Left lung (tissue), 14 donors: ENCODE measurements at places on chromosomes 11 and 22.
A peak's percentile ranks its signal among the peaks of the same experiment; 100 is the strongest.

DNA sequence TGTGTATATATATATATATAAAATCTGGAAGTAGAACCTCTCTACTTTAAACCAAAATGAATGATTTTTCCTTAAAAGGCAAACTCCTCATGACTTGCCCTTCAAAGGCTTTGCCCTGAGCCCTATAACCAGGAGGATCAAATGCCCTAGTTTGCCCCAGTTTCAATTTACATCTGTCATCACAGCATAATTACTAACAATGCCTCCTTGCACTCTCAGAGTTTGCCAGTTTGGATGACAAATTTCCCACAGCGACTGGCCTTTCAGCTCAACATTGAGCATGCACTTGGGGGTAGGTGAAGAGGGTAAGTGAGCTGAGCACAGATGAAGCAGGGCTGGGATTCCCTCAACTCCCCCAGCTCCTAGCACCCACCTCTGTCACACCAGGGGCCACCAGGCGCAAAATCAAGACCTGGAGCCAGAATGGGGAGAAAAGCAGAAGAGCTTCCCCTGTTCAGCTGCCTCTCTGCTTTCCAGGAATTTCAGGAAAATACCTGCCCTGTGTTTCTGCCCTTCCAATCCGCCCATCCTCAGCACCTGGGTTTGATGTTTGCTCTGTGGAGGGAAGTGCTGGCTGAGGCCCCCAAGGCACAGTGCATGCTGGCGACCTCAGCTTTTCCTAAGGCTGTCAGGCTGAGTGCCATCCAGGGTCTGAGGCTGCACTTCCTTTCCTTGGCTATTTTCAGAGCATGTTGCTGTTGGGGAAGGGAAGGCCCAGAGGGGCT, 67.5 kb downstream of the ADAMTS15 start:
- no peaks in the 10 kb centered on the region for H3K27me3 ChIP-seq
- no peak for DNase-seq
- H3K27ac ChIP-seq, result no peak overlapping the region
- H3K4me3 ChIP-seq, result no peak overlapping the region

DNA sequence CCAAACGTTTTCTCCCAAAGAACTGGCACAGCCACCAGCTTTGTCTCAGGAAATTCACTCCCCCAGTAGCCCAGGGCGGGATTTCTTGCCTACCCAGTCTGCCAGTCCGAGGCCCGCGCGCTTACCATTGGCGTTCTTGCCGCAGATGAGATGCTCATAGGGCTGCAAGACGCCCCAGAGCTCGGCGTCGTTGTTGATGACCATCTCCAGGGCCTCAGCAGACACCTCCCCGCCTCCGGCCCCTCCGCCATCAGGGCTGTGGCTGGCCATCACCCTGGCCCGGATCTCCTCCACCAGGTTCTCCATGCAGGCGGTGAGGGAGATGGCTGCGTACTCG, 1.3 kb downstream of the ABTB2 start:
- no peaks in the 10 kb centered on the region for H3K36me3 ChIP-seq
- H3K27me3 ChIP-seq, result no peaks in the 10 kb centered on the region
- H3K4me1 ChIP-seq, result peaks cover 12% of the 10 kb centered on the region
- no peak for DNase-seq
- no peak overlapping the region for H3K27ac ChIP-seq

GRCh38 chr11:123286761-123287160, 91.7 kb upstream of the CLMP start:
- H3K27me3 ChIP-seq, result no peaks in the 10 kb centered on the region
- DNase-seq, result no peak
- H3K4me1 ChIP-seq, result no peaks in the 10 kb centered on the region
- H3K27ac ChIP-seq, result no peak overlapping the region
- H3K4me3 ChIP-seq, result no peak overlapping the region
- no peaks in the 10 kb centered on the region for H3K36me3 ChIP-seq

DNA sequence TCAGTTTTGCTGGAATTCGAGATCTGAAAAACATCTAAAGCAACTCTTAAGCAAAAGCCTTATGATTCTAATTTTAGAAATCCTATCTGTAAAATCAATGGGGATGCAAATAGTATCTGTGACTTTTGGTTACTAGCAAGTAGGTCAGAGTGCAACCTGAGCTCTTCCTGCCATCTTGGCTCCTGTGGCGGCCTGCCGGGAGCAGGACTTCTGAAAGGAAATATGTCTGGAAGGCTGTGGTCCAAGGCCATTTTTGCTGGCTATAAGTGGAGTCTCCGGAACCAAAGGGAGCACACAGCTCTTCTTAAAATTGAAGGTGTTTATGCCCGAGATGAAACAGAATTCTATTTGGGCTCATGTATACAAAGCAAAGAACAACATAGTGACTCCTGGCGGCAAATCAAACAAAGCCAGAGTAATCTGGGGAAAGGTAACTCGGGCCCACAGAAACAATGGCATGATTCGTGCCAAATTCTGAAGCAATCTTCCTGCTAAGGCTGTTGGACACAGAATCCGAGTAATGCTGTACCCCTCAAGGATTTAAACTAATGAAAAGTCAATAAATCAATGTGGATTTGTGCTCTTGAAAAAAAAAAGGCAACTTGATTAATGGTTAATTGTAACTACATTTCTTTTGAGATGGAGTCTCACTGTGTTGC, 1.7 kb downstream of the SAMM50 start:
- no peaks in the 10 kb centered on the region for H3K36me3 ChIP-seq
- H3K4me3 ChIP-seq, result peak overlapping the region; percentile 86
- peaks cover 16% of the 10 kb centered on the region for H3K4me1 ChIP-seq
- H3K27ac ChIP-seq, result no peak overlapping the region
- H3K27me3 ChIP-seq, result no peaks in the 10 kb centered on the region

DNA sequence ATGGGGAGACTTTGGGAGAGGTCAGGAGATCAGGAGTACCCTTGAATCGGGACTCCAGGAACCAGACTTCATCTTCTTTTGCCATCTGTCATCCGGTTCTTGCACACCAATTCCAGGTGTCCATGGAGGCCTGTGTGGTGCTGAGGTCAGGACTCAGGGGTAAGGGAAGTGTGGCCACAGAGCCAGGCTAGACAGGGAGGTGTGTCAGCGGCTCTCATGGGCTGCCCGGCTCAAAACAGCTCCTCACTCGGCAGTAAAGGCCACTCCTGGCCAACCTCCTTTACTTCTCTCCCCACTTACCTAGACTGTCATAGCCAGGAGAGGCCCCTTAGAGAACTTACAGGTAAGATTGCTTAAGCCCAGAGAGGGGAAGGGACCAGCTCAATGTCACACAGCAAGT, 75.7 kb upstream of the NECTIN1 start:
- no peak overlapping the region for H3K4me3 ChIP-seq
- H3K27ac ChIP-seq, result no peak overlapping the region
- no peak for DNase-seq
- H3K27me3 ChIP-seq, result no peaks in the 10 kb centered on the region

- H3K27ac ChIP-seq, result no peak overlapping the region
- H3K4me3 ChIP-seq, result no peak overlapping the region
- no peak for DNase-seq
- no peaks in the 10 kb centered on the region for H3K27me3 ChIP-seq
- no peaks in the 10 kb centered on the region for H3K4me1 ChIP-seq
Observed at GRCh38 chr22:47062126-47062525, 299.7 kb downstream of the TBC1D22A start.

DNA sequence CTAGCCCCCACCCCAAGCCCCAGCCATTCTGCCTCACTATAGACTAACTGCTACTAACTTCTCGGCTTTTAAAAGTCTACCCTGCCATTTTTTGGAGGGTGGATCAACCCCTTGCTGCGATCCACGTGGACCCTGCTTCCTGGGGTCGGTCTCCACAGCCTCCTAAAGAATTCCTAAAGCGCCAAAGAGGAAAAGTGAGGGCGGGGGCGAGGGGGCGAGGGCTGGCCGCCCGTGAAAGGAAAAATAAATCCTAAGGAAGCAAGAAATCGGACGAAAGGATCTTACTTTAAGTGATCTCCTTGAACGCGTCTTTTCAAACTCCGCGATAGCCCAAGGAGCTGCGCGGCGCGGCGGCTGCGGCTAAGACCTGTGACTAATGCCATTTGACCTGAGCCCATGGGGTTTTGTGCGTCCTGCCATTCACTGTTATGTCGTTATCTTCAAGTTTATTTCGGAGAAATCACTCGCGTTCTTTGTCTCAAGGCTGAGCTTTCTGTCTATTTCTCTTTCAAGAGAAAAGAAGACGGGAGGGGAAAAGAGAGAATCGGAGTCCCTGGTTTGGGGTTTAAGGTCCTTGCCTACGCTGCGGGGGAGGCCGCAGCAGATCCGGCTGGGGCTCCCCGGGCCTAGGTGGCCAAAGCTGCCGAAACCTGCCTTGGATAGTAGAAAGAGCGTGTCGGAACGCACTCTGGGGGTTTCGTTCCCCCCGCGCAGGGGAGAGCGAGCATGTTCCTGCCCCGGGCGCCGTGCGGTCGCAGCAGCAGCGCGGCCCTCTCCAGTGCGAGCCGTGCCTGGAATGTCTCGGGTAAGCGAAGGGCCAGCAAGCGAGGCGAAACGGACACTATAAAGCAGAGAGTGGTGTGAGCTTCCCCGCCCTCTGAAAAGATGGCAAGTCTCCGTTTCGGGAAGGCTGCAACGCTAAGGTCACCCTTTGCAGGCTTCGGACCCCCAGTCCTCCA, 2.8 kb upstream of the DBX1 start:
- H3K36me3 ChIP-seq, result no peaks in the 10 kb centered on the region
- peak; percentile 65 for DNase-seq
- peak overlapping the region; percentile 10 for H3K4me3 ChIP-seq
- H3K27me3 ChIP-seq, result peaks cover 86% of the 10 kb centered on the region
- H3K4me1 ChIP-seq, result peaks cover 6% of the 10 kb centered on the region

DNA sequence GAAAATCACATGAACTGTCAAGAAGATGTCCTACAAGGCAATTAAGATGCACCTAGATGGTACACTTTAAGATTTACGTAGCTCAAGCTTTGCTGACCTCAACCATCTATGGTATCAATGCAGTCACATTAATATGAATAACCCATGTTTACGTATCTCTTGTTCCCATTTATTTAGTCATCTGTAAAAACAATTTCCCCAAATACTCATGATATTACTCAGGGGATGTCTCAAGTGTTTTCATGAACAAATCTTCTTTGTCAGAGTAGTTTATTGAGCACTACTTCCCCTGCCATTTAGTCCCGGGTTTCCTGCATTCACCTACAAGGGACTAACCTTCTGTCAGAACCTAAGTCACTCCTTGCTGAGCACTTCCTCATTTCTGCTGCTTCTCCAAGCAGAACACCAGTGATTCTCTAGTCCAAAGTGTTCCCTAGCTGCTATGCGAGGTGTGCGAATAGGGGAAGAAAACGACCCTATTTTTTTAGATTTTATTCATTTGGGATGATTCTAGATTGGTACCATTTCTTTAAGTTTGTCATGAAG, 554.3 kb upstream of the LRRC4C start:
- no peak overlapping the region for H3K4me3 ChIP-seq
- no peaks in the 10 kb centered on the region for H3K36me3 ChIP-seq
- H3K27ac ChIP-seq, result no peak overlapping the region
- no peaks in the 10 kb centered on the region for H3K4me1 ChIP-seq

DNA sequence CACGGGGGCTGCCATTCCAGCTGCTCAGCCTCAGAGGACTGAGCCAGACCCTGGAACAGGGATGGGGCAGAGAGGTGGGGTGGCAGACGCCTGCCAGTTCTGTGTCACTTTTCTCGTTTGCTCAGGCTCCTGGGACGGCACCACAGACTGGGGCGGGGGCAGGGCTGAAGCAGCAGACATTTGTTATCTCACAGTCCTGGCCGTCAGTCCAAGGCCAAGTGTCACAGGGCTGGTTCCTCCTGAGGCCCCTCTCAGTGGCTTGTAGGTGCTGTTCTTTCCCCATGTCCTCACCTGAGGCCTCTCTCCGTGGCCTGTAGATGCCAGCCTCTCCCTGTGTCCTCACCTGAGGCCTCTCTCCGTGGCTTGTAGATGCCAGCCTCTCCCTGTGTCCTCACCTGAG, 24.7 kb downstream of the TPCN2 start:
- H3K27me3 ChIP-seq, result no peaks in the 10 kb centered on the region
- H3K4me3 ChIP-seq, result no peak overlapping the region
- no peaks in the 10 kb centered on the region for H3K36me3 ChIP-seq
- DNase-seq, result no peak
- H3K4me1 ChIP-seq, result no peaks in the 10 kb centered on the region

GRCh38 chr11:120914021-120914420, 109.9 kb upstream of the TBCEL start:
- H3K27ac ChIP-seq, result no peak overlapping the region
- no peak for DNase-seq
- H3K4me3 ChIP-seq, result no peak overlapping the region
- no peaks in the 10 kb centered on the region for H3K36me3 ChIP-seq

DNA sequence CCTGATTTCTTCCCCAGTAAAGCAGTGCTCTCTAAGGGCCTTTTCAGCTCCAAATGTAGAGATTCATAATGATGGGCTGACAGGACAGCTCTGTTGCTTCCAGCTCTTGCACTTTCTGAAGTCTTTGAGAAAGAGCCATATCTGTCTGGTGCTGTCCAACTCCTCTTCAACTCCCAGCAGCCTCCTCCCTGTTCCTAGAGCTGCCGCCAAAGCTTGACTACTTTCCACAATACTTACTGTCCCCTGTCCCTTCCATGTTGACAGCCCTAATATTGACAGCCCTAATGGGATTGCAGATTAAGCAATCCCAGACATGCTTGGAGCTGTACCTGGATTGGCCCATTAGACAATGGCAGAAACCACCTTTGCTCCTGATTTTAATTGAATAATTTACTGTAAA, 29.6 kb downstream of the INSC start:
- no peak overlapping the region for H3K4me3 ChIP-seq
- no peak overlapping the region for H3K27ac ChIP-seq
- H3K27me3 ChIP-seq, result no peaks in the 10 kb centered on the region

DNA sequence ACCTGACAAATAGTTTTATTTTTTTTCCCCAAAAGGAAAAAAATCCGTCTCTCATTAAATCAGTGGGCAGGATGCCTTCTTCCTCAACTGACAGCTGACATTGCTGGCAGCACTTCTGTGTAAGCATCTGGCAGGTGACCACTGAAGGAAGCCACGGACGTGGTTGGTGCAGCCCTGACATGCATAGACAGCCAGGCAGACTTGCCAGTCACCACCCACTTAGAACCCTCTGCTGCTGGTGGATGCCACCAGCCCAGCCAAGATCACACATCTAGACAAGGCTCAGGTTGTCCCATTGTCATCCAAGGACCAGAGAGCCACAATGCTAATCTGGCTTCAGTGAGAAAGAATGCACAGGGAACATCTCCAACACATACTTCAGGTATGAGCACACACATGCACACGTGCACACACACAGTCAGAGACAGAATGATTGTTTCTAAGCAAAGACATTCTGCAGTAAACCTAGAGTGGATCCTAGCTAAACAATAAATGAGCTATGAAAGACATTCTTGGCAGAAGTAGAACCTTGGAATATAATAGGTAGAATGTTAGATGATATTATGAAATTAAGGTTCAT, 49.8 kb upstream of the BMAL1 start:
- no peak for DNase-seq
- peaks cover 6% of the 10 kb centered on the region for H3K4me1 ChIP-seq
- H3K4me3 ChIP-seq, result no peak overlapping the region
- no peak overlapping the region for H3K27ac ChIP-seq

DNA sequence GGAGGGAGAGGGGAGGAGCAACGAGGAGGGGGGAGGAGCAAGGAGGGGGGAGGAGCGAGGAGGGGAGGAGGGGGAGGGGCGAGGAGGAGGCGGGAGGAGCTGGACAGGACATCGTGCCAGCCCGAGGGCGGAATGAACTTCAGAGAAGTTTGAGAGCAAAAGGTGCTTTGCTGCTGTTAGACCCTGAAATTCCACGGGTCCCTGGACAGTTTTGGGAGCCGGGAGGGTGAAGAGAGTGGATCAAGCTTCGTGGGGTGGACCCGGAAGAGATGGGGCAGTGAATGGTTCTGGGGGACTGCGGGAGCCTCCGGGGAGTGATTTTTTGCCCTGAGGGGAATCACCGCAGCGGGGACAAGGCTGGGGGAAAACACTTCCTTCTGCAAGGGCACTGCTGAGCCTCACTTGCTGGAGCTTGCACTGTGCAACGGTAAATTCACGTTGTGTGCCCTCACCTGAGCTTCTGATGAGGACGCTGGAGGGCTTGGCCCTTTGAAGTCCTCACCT, 10.7 kb upstream of the NLRP6 start:
- H3K36me3 ChIP-seq, result no peaks in the 10 kb centered on the region
- H3K4me3 ChIP-seq, result peak overlapping the region; percentile 45
- H3K4me1 ChIP-seq, result no peaks in the 10 kb centered on the region
